ENCODE measurements at places on chromosomes 6 and 20.

DNA sequence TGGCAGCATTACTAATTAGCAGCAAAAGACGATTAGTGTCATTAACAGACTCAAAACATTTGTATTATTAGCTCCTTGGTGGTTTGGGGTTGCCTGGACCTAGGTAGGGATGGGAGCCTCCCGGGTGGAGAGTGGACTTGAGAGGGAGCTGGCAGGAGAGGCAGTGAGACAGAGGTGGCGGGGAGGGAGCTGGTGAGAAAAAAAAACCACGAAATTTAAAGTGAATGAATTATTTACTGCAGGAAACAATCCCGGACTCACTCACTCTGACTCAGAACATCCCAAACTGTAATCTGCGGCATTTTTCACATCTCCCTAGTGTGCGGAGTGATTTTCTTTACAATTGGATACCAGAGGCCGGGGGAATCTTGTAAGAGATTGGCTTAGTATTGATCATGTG lies 14.3 kb upstream of the CDH22 start:
- no peak for DNase-seq

GRCh38 chr6:163253556-163254213 lies 160.8 kb upstream of the QKI start:
- no peak for DNase-seq

- no peak for DNase-seq
Measured at GRCh38 chr20:35854713-35855348, 83.0 kb downstream of the PHF20 start.

DNA sequence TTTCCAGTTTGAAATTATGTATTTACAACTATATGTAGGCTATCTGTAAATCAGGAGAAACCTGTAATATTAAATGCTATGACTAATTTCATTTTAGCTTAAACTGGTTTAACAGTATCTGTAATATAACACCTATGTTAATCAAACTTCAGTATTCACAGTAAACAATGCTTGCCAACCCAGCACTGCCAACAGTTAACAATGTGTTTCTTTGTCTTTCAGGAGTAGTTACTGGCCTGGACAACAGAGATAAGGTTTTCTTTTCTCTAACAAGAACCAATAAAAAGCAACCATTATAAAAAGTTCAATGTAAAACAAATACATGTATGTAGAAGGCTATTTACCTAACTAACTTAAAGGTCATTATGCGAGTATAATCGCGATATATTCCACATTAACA lies 158.8 kb downstream of the CDK19 start:
- DNase-seq: no peak

- DNase-seq: no peak
Measured at GRCh38 chr6:71531841-71532240, 243.2 kb downstream of the OGFRL1 start.

DNA sequence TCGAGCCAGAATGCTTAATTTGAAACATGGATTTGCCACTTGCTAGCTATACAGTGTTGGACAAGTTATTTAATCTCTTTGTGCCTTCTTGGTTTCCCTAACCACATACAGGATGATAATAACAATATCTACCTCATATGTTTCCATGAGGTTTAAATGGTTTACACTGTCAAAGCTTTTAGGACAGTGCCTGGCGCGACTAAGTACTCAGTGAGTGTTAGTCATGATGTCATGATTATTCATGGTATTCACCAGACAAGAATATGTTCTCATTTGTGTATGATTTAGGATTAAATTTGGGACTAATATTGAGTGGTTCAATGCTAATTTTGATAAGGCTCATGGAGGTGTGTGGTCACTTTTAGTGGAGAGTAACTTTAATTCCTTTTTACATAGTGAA lies 167.4 kb downstream of the EYA4 start:
- no peak for DNase-seq

DNA sequence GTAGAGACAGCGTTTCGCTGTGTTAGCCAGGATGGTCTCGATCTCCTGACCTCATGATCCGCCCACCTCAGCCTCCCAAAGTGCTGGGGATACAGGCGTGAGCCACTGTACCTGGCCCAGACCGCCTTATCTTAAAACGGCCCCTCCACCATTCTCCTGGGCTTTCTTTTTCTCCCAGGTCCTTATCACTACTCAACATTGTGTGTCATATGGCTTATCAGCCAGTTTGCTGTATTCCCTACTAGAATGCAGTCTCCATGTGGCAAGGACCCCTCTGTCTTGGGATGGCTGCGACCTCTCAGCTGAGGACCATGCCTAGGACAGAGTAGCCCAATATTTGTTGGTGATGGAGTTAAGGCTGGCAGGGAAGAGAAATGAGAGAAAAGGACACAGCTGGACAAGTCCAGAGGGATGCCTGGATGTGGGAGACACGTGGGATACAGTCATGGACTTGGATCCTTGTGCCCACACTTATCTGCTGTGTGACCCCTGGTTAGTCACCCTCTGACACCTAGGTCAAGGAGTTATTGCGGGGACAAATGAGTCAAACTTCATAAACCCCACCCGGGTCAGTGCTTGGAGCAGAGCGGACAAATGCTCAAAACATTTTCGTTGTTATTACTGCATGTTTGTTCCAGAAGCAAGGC lies 24.0 kb downstream of the ADA start:
- DNase-seq: no peak

DNA sequence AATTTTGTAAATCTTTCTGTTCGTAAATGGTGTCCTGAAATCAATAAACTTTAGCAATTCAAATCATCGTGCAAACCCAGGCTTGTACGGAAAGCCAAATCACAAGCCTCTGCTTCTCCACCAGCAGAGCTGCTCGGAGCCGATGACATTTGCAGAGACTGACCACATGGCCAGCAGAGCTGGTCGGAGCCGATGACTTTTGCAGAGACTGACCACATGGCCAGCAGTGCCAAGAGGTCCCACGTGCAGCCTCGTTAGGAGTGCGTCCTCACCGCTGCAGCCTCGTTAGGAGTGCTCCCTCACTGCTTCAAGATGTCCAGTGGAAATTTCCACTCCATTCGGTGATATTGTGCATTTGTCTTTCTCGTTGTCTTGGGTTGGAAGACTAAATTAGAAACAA lies 28.5 kb downstream of the SMOC2 start:
- DNase-seq: no peak

DNA sequence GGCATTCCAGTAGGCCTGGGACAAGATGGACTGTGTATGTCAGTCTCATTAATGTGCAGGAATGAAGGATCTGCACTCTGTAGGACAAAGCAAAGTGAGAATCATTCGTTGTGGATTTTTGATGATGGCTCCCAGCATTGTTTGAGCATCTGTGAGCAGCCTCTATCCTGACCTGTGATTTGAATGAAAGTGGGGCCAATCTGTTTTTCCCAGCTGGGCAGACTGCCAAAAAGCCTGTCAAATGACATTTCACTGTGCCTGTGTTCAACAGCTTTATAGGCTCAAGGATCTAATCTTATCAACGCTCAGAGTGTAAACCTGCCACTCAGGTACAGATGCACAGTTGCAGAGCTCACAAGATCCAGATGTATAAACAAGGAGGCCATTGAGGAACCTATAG lies 86.7 kb upstream of the SYNDIG1 start:
- no peak for DNase-seq

- DNase-seq: no peak
Measured at GRCh38 chr6:150236544-150236943, 93.7 kb downstream of the PPP1R14C start.

DNA sequence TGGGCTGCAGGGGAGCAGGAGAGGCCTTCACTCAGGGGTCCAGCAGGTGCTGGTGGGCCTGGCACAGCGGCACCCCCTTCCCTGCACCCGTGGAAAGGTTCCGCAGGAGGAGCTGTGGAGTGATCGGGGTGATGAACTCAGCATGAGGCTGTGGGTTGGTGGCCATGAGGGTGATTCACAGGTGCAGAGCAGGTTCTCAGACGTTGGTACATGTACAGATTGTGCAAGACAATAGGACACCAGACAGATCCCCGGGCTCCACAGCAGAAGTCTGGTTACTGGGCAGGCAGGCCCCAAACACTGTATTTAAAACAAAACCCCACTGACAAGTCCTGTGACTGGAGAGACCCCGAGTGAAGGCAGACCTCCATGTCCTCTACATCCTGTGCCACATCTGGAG lies 151.6 kb upstream of the CDH4 start:
- DNase-seq: no peak

- DNase-seq: no peak
Measured at GRCh38 chr6:166277892-166278578, 30.2 kb downstream of the PRR18 start.

DNA sequence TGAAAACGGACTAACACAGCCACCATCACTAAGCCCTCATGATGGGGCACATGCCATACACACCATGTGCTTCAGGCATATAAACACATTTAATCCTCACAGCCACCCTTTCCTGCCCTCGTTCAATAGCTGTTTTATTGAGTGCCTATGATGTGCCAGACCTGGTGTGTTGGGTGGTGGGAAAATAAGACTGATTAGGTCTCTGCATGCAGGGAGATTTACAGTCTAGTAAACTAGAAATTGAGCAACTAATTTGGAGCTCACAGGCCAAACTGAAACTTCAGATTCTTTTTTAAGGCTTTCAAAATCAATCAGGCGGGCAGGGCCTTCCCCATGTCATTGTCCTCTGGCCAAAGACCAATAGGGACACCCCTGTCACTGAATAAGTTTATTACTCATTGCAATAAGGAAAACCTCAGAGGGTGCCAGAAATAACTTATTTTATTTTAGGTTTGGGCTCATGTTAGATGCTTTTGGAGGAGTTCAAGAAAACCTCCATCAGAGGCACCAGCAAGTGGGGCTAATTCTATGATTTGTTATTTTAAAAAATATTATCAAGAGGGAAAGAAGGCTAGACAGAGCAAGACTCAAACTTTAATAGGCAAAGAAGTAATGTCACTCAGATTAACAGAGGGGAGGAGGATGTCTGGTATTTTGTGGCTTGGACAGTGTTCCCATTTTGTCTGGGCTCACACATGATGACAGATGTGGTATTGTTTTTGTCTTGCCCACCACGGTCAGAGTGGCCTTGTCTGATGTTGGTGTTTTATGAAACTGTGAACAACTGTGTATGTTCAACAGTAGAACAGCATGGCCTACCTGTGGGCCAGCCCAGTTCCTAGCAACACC lies 12.0 kb downstream of the ZFP64 start:
- no peak for DNase-seq

- no peak for DNase-seq
Measured at GRCh38 chr6:111200350-111201243, 113.3 kb downstream of the SLC16A10 start.

DNA sequence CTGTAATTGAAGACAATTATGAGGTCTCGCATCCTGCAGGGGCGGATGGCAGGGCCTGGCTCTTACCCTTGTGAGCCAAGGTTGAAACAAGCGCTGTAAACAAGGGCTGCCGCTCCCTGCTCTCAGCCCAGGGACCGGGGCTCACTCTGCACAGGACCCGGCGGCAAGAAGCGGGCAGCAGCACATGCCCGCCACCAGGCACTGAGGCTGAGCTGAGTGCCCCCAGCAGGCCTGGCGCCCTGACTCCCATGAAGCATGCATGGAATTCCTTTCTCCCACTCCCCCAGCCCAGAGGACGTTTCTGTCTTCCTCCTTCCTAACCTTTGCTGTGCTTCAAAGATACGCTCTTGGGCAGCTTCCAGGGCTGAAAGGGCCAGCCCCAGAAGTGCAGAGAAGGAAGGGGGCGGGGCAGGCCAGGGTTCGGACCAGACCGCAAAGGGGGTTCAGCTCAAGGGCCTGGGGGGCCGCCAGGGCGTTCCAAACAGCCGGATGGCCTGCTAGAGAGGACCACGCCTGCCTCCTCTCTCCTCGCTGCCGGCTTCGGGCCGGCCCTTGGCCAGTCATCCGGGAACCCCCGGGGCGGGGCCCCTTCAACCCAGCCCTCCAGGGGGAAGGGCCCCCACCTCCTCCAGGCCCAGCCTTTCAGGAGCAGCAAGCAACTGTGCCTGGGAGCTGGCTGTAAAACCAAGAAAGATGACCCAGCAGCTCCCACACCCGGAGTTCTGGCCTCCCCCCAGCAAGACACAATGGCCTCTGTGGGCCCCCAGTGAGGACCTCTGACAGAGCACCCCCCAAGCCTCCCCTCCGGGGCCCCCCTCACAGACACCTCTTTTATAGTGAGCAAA lies 109.9 kb downstream of the NOL4L start:
- no peak for DNase-seq

DNA sequence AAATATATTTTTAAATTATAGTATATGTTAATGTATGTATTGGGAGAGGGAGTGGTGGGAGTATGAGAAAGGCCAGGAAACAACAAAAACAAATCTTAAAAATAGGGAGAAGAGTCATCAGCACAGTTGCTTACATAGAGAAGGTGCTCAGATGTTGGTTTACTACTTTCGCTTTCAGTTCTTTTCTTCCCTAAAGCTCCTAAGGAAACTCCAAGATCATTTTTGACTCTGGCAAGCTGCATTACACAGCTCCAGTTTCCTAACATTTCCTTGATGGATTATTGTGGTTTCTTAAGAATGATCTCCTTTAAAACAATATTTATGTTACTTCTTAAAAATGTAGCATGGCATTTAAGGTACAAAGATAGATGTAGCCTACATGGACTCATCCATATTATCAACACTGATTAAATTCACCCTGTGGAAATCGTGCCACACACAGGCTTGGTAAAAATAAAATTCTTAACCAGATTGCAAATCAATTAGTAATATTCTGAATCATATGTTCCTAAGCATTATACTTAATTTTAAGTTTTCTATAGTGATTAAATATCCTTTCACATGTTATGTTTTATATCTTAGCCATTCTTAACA lies 118.0 kb upstream of the MAN1A1 start:
- no peak for DNase-seq

GRCh38 chr20:44198872-44199271 lies 11.7 kb downstream of the OSER1 start:
- DNase-seq: no peak

GRCh38 chr6:88982720-88983119 lies 19.3 kb upstream of the RNGTT start:
- DNase-seq: no peak

DNA sequence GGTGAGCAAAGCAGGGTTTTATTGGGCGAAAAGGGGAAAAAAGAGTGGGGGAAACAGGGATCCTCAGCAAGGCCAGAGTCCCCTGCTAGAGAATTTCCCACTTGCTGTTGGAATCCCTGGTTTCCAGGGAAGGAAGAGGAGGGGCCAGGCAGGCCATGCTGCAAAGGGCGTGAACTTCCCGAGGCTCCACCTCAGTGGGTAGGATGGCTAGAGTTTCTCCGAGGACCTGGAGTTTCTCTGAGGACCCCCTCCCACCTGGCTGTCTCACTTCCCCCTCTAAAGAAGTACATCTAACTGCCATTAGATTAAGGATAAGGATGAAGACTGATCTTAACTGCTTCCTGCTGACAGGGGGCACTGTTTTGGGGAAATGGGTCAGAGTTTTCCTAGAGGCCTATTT lies 1239.3 kb upstream of the GJE1 start:
- DNase-seq: no peak

DNA sequence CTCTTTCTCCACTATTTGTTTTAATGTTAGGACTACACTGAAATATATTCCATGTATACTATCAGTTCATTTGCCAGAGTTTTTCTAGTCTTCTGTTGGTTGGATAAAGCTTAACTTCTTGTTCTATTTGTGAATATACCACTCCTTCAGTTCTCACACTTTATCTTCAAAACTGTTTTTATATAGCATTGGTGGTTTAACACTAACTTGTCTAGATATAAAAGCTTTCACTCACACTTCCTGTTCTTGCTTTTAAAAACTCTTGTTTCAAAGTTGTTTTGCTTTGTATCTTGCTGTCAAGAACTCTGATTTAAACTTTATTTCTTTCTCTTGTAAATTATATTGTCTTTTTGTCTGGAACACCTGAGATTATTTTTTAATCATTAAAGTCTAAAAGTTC lies 226.8 kb upstream of the TENT5A start:
- DNase-seq: no peak

Measured in central memory CD8-positive, alpha-beta T cell (primary cell).